ENCODE measurements at places on chromosomes 4 and X.
A peak's percentile ranks its signal among the peaks of the same experiment; 100 is the strongest.

- DNase-seq, result no peak
Observed at GRCh38 chr4:180675359-180675650, 1567.9 kb upstream of the TENM3 start.

DNA sequence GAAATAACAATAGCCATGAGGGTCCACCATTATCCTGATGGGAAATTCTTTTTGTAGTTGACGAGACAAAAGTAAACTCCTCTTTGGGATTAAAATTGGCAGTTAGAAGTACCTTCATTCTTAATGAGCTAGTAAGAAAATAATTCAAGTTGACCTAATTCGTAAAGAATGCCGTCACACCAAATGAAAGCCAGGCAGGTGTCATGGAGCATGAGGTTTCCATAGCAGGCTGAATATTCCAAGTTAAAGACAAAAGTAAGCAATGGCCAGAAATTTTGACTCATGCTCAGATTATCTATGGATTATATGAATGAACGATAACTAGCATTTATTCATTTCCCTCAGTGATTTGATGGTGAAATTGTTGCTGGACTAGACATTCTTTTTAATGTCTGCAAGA is 192.2 kb upstream of the FAT1 start:
- peak; percentile 82 for DNase-seq

DNA sequence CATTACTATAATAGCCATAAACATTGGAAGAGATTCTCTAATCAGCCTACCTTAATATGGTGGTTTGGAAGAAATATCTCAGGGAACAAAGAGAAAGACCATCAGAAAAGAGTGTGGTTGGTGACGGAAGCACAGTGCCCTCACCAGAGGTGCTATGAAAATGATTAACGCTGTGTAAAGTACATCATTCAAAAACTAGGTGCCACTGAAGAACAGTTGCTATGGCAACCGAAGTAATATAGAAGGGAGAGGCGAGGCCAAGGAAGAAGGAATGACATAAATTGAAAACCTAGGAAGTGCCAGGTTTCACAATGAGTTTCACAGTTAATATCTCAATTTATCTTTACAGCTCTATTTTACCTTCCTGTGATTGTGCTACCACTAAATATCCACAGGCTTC is 57.0 kb upstream of the ARSJ start:
- DNase-seq, result no peak

DNA sequence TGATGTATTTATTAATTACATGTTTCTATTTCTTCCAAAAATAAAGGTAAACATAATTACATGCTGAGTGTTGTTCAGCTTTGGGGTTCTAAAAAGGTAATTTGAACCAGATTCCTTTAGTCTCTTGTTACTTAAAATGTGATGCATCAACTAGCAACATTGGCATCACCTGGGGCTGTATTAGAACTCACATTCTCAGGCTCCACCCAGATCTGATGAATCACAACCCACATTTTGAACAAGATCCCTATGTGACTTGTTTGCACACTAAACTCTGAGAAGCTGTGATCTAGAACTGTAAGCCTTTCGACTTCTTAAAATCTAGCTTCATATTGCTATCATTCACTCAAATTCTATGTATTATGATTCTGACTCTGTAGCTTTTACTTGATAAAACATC is 23.0 kb upstream of the HS3ST1 start:
- DNase-seq, result no peak

GRCh38 chr4:89954906-89955695 is 60.4 kb downstream of the MMRN1 start:
- DNase-seq, result no peak

DNA sequence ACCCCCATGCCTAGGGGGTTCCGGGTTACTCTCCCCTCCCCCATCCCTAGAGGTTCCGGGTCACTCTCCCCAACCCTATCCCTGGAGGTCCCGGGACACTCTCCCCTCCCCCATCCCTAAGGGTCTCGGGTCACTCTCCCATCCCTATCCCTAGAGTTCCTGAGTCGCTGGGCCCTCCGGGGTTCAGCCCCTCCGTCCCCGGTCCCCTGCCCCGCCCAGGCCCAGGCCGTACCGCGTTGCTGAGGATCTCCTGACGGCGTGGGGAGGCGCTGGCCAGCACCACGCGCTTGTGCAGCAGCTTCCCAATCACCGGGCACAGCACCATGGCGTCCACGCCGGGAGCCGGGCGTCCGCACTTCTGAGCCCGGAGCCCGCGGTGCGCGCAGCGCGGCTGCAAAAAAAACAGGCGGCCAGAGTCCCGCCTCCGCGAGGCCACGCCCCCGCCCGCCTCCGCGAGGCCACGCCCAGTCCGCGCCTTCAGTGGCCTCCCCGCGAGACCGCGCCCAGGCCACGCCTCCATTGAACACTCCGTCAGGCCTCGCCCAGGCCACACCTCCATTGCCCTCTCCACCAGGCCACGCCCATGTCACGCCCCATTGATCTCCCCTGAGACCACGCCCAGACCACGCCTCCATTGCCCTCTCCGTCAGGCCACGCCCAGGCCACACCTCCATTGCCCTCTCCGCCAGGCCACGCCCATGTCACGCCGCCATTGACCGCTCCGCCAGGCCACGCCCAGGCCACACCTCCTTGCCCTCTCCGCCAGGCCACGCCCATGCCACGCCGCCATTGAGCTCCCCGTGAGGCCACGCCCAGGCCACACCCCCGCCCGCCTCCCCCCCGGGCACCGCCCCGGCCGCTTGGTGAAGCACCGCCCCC is at the start of gene ASMTL:
ASMTL (minus strand) TSS at position 394 of the 879 bp plus-strand sequence; CDS start at position 325, 69 bp downstream.
- DNase-seq, result peak; percentile 89

DNA sequence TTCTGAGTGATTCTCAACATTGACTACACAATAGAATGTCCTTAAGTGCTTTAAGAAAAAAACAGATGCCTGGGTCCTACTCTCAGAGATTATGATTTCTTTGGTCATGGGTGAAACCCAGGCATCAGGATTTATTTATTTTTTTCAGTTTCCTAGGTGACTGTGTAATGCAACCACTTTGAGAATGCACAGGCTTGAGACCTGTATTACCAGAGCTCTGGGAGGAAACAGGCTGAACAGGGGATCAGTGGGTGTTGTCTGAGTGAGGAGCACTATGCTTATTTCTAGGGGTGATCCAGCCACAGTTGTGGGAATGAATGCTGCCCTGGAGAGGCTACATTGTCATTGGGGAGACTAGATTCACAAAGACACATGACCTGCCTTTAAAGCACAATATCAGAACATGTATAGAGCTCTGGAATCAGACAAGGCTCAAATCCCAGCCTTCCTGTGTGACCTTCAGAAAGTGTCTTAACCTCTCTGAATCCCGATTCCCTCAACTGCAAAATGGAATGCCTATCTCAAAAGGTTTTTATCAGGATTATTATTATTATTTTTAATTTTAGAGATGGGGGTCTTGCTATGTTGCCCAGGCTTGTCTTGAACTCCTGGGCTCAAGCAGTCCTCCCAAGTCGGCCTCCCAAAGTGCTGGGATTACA is 61.6 kb upstream of the PRPS1 start:
- DNase-seq, result peak; percentile 41

- no peak for DNase-seq
Observed at GRCh38 chrX:140505421-140506337, 810 bp upstream of the SOX3 start.

DNA sequence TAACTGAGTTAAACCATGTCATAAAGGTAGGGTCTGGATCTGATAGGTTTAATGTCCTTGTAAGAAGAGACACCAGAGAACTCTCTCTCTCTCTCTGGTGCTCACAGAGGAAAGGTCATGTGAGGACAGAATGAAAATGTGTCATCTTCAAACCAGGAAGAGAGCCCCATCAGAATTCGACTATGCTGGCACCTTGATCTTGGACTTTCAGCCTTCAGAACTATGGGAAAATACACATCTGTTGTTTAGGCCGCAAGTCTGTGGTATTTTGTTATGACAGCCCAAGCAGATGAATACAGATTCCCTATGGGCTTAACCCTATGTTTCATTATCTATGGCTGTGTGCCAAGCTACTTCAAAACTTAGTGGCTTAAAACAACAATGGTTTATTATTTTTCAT is 105.5 kb upstream of the DDIT4L start:
- DNase-seq, result peak; percentile 26

- peak; percentile 77 for DNase-seq
Observed at GRCh38 chrX:72572248-72573157, at the start of gene HDAC8. TSS of gene HDAC8 (minus strand) at chrX:72572843. CDS start at chrX:72572761, 82 bp downstream.

DNA sequence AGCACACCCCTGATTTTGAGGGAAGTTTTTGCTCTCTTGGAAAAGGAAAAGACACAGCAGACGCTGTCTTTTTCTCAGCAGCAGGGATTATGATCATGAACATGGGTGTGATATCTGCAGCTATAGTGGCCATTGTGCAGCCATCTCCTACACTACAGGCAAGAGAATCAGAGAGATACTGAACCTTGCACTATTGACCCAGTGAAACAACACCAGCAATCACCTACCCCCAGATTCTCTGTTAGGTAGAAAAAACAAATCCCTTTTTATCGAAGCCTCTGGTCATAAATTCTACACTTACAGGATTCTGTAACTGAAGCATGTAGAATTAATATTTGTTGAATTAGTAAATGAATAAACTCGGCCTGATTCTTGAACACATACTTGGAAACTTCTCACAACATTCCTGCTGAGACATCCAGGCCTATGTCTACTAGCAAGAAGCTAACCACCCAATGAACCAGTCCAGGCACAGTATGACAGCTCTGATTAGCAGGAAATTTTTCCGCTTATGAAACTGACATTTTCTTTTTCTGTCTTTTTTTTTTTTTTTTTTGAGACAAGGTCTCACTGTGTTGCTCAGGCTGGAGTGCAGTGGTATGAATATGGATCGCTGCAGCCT is 5.0 kb upstream of the AFAP1 start:
- DNase-seq, result no peak

DNA sequence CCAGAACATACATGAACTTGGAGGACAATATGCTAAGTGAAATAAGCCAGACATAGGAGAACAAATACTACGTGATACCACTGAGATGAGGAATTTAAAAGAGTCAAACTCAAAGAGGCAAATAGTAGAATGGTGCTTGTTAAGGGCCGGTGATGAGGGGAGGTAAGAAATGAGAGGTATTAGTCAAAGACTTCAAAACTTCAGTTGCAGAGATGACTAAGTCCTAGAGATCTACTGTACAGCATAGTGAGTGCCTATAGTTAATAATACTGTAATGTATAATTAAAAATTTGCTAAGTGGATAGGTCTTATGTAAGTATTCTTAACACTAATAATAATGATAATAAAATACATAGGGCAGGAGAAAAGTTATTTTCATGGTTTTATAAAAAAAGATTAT is 126.9 kb upstream of the VEGFC start:
- DNase-seq, result no peak

DNA sequence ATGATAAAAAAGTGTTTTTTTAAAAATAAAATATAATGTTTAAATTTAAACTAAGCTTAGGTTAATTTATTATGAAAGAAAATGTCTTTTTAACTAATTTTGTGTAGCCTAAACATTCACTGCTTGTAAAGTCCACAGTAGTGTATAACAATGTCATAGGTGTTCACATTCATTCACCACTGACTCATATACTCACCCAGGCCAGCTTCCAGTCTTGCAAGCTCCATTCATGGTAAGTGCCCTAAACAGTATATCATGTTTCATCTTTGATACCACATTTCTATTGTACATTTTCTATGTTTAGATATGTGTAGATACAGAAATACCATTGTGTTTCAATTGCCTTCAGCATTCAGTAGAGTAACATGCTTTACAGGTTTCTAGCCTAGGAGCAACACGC is 530.3 kb downstream of the EPHA5 start:
- peak; percentile 2 for DNase-seq

GRCh38 chr4:110003401-110004187 is 90.9 kb downstream of the EGF start:
- peak; percentile 6 for DNase-seq

GRCh38 chr4:17236686-17237085 is 275.2 kb downstream of the QDPR start:
- peak; percentile 84 for DNase-seq

DNA sequence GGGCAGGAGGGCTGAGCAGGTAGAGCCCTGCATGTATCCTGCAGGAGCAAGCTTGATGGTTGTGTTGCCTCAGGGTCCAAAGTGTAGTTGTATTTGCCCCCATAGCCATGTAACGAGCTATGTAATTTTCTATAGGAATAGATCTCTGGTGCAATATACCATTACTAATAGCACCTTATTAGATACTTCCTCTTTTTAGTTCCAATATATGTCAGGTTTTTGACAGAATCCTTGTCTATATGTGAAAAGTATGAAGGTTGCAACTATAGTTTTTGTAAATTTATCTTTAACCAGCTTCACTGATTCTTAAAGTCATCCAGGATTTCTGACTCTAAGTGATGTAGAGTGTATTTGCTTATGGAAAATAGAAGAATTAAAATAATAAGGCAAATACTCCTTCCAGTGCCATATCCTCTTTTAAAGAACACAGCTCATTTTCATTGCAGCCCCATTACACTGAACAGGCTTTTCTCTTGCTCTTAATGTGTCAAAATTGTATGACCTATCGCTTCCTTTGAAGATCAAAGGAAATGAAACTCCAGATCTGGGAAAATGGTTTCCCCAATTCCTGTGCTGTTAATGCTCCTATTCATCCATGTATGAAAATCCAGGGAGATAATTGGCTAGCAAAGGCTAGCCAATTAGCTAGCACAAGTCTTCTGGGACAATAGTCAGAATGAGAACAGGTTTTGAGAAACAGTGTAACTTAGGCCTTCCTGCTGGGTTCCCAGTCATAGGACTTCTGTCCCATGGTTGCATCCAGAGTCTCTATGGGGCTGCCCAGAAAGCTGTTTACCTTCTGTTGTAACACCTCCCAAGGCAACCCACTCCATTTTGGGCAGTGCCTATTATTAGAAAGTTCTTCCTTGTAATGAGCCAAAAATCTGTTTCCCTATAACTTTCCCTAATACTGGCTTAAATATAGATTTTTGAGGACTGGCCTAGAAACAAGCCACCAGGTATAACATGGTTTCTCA is 90.6 kb downstream of the TSPAN7 start:
- no peak for DNase-seq

DNA sequence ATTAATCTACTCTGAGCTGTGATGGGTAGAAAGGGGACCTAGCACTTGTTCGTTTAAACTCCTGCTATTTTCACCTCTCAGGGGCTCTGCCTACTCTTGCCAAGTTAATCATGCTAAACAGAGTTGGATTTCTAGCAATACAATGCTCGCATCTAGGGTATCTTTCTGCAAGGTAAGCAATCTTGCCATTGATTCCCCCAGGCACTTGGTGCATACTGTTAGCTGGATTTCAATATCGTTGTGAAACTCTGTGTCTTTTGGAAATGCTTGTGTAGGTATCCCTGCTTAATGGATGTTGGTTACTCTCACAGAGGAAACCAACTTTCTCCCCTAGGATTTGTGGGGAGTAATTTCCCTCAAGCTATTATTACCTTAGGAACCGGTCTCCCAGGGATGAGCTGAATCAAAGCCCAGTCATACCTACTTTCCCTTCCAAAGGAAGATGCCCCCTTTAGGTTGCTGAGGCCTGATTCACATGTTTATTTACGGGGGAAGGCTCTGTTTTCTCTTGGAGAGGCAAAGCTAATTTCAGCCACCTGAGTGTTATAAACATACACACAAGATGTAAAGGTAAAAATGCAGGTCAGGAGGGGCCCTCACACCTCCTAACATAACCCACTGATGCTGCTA is 366.8 kb downstream of the FBXW7 start:
- no peak for DNase-seq

GRCh38 chr4:177108708-177109107 is 201.0 kb upstream of the NEIL3 start:
- peak; percentile 17 for DNase-seq

Measured in astrocyte (in vitro differentiated cells and primary cell).